Activated T-helper 1 cell treated with anti-CD3 and anti-CD28 coated beads, Interleukin-12 subunit alpha, Interleukin-12 subunit beta, Interleukin-2, Interleukin-4 antibody, amounts not matched to agents 30 ng/mL and 10 ng/mL and 1 ng/mL, durations not matched to agents 14 hours and 24 hours and 36 hours (primary cell): ENCODE measurements at places on chromosomes 1 and 21. TPM values are rescaled to one million over a fixed set of nuclear protein-coding genes. Genes with fewer than 3 reads are reported as not detected.

DNA sequence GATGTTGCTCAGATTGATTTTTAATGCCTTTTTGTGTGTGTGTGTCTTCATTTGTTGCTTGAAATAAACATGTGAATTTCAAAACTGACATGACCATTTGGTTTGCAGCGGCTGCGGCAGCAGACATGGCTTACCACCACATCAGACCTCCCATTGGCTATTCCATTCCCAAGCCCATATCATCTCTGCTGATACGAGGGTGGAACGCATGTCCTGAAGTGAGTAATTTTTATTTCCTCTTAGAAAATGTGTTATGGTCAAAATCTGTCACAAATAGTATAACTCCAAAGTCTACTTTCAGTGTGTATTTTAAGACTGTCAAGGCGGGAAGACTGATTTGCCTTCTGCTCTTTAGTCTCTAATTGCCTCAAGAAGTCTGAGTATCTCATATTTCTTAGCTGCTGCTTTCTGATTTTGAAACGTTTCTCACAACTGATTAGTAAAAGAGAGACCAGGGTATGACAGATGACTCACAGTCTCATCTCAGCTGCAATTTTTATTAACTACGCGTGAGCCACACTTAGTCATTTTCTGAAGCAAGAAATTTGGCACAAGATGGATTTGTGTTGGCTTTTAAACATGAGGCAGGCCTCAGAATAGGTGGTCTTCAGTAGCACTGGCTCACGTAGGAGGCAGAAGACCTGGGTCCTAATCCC, 49.0 kb downstream of the LRRC53 start:
- no peak overlapping the region for H3K27ac ChIP-seq
- no peaks in the 10 kb centered on the region for H3K36me3 ChIP-seq
- H3K4me1 ChIP-seq: no peaks in the 10 kb centered on the region

The PMVK gene
- 42.5 and 43.3 TPM in 2 replicates for total RNA-seq

DNA sequence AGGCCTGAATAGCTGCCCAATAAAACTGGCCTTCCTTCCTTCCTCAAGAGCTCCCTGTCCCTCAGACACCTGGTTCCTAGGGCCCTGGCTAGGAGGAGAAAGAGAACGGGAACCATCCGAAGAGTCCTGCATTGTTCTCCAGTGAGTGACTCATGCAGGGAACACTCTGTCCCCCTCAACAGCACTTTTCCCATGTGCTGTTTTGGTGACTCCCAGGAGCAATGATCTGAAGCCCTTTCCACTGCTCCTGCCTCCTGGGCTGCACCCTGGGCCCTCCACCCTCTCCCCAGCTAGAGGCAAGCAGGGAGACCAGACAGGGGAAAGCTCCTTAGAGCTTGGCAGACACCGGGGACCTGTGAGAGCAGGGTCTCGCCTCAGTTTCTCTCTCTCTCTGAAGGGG, 18.9 kb downstream of the TNNT2 start:
- no peak overlapping the region for H3K4me3 ChIP-seq
- H3K27me3 ChIP-seq: peaks cover 2% of the 10 kb centered on the region
- H3K4me1 ChIP-seq: no peaks in the 10 kb centered on the region
- no peaks in the 10 kb centered on the region for H3K36me3 ChIP-seq
- DNase-seq: no peak
- no peak overlapping the region for H3K27ac ChIP-seq

- H3K4me1 ChIP-seq: no peaks in the 10 kb centered on the region
- DNase-seq: no peak
- H3K4me3 ChIP-seq: no peak overlapping the region
- no peaks in the 10 kb centered on the region for H3K36me3 ChIP-seq
Measured at GRCh38 chr1:51968632-51969031, 21.9 kb downstream of the RAB3B start.

The VTCN1 gene
- not detected in 2 replicates for total RNA-seq

- H3K4me1 ChIP-seq: no peaks in the 10 kb centered on the region
- H3K27me3 ChIP-seq: peaks cover 2% of the 10 kb centered on the region
- no peak overlapping the region for H3K4me3 ChIP-seq
- peak; percentile 6 for DNase-seq
- no peak overlapping the region for H3K27ac ChIP-seq
- no peaks in the 10 kb centered on the region for H3K36me3 ChIP-seq
Measured at GRCh38 chr1:209248649-209249279, 334.8 kb upstream of the CAMK1G start.

GRCh38 chr1:110746644-110747259, 72.0 kb upstream of the KCNA3 start:
- peaks cover 28% of the 10 kb centered on the region for H3K27me3 ChIP-seq
- H3K4me3 ChIP-seq: no peak overlapping the region
- no peaks in the 10 kb centered on the region for H3K4me1 ChIP-seq
- no peak overlapping the region for H3K27ac ChIP-seq
- DNase-seq: peak; percentile 45

The GNG4 gene
- 103 and 109 TPM in 2 replicates for total RNA-seq

- H3K4me1 ChIP-seq: no peaks in the 10 kb centered on the region
- H3K4me3 ChIP-seq: peak within 1 kb of the TSS; percentile 19
- no peak within 1 kb of the TSS for H3K27ac ChIP-seq
- no peak for DNase-seq
- H3K27me3 ChIP-seq: peaks cover 65% of the 10 kb centered on the region
Measured at GRCh38 chr1:23217421-23218115, at the start of gene HTR1D. Gene HTR1D (minus strand): TSS chr1:23217502. CDS start chr1:23194219, 23,283 bp downstream.

DNA sequence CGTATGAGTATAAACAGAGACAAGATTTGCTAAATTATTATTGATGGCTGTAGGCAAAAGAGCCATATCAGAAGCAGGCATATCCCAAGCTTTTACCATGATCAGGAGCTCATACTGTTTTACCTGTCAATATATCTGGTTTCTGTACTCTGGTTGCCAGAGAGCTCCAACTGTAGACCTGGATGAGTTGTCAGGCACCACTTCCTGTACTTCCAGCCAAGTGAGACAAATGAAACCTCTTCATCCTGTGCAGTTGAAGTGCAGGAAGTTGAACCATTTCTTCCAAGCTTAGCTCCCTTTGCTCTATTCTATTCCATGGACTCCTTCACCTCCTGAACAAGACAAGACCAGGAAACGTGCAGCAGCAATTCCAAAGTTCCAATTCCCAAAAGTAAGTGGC, 115.6 kb downstream of the ZNF281 start:
- no peaks in the 10 kb centered on the region for H3K4me1 ChIP-seq
- no peak overlapping the region for H3K4me3 ChIP-seq
- DNase-seq: no peak
- no peak overlapping the region for H3K27ac ChIP-seq
- peaks cover 17% of the 10 kb centered on the region for H3K27me3 ChIP-seq

DNA sequence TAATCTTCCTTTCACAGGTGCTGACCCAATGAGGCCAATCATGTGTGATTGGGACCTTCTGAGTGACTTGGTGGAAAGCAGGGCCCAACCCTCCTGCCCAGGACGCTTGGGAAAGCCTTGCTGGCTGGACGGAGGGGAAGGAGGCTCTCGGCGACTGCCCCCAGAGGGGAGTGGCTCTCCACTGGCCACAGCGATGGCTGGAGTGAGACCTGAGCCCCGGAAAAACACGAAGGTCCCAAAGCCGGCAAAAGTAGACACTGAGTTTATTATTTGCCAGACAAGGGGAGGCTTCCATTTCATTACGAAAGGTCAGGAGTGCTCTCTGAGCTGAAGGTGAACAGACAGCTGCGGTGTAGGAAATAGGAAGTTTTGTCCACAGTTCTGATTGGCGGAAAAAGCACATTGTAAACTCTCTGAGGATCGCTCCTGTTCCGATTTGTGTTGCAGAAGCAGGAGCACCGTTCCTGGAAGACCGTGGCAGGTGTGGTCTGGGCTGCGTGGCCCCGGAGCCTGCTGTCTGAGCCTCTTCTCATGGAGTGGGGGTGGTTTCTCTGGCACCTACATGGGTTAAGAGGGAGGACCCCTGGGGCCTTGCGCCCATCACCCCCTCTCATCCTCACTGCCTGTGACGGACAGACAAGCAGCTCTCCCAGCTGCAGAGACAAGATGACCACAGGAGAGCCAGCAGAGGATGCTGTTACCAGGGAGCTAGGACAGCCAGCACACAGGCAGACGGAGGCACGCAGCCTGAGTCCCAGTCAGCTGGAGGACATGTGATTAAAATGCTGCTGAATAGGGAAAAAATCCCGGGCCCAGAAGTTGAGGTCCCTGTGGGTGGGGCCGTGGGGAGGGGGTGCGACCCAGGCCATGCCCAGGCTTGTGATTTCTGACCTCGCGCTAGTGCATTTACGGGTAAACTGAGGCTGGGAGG, 41.5 kb downstream of the KRTAP10-1 start:
- H3K4me1 ChIP-seq: no peaks in the 10 kb centered on the region
- H3K27me3 ChIP-seq: peaks cover 6% of the 10 kb centered on the region
- H3K36me3 ChIP-seq: no peaks in the 10 kb centered on the region
- no peak overlapping the region for H3K27ac ChIP-seq

DNA sequence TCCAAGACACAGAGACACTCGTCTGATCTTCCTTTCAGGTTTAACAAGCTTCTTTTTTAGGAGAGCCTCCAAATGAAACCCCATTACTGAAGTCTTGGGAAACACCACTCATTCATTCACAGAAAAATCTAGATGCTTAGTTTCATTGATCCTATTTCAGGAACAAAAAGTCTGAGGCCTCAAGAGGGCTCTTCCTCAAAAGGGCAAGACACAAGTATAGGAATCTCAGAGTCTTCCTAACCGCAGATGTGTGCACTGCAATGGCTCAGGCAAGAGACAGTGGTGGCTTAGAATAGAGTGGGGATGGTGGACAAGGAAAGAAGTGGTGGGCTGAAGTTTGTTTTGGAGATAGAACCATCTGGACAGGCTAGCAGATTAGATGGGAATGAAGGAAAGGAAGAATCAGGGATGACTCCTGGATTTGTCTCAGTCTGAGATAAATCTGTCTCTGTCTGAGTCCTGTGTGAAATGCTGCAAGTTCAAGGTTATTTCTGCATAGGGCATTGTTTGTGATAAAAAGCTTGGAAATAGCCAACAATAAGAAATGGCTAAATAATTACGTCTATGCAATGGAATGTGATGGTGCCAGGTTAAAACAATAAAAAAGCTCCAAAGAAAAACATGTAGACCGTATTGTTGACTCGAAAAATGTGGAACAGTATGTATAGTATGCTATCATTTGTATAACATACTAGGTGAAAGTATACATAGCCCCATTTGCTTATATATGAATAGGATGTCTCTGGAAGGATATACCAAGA, 8.9 kb upstream of the CTSE start:
- no peak overlapping the region for H3K4me3 ChIP-seq
- H3K27ac ChIP-seq: no peak overlapping the region
- H3K27me3 ChIP-seq: peaks cover 54% of the 10 kb centered on the region
- H3K4me1 ChIP-seq: peaks cover 17% of the 10 kb centered on the region

The WDR64 gene
- not detected in 2 replicates for total RNA-seq

DNA sequence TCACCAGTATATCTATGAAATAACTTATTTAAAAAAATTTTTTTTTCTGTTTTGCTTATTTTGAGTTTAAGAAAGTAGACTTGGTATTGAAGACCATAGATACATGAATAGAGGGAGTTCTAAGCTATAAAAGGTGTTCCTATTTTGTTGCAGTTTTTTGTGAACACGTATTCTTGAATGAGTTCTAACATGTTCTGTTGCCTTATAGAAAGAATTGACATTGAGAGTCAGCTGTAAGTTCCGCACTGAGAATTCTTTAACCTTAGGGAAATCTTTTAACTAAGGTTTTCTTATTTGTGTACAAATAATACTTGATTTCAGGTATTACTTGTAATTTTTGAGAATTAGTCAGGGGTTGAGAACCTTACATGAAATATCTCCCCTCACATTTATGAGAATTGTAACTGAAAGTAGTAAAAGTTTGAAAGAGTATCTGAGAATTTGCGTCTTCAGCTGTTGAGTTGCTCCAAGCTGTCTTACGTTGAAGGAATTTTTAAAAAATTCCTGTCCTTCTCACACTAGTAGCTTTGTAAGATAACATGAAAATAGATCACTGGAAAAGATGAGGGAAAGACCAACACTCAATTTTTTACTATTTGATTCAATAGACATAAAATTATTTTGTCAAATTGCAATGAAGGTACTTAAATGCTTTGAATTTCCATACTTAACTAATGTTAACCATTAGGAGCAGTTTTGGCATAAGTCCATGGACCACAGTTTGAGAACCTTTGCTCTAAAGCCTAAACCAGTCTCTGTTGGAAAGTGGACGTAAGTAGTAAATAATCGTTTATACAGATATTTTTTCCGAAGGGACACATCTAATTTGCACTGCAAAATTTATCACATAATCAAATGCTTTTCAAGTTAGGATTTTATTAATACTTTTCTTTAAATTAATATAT, 3.8 kb downstream of the DR1 start:
- peaks cover 56% of the 10 kb centered on the region for H3K4me1 ChIP-seq
- no peak for DNase-seq
- H3K27ac ChIP-seq: peak overlapping the region; percentile 74
- H3K4me3 ChIP-seq: peak overlapping the region; percentile 100
- H3K27me3 ChIP-seq: no peaks in the 10 kb centered on the region

- peaks cover 21% of the 10 kb centered on the region for H3K4me1 ChIP-seq
- peaks cover 63% of the 10 kb centered on the region for H3K36me3 ChIP-seq
- H3K27me3 ChIP-seq: no peaks in the 10 kb centered on the region
- DNase-seq: no peak
- H3K4me3 ChIP-seq: no peak overlapping the region
Measured at GRCh38 chr1:30950053-30950452, 41.5 kb upstream of the SDC3 start.

DNA sequence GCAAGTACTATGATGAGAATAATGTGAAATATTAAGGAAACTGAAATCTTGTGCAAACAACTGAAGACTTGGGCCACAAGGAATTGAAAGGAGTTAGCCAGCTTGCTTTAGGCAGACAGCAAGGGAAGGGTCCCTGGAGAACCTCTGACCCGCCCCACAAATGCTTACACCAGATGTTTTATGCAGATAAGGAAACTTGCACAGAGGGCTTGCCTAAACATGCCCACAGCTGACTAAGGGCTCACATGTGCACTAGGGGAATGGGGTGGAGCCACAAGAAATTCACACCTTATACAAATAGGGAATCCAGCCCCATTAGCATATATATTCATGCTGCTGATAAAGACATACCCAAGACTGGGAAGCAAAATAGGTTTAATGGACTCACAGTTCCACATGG, 86.1 kb upstream of the CYYR1 start:
- H3K27ac ChIP-seq: no peak overlapping the region
- no peaks in the 10 kb centered on the region for H3K4me1 ChIP-seq
- no peak for DNase-seq

DNA sequence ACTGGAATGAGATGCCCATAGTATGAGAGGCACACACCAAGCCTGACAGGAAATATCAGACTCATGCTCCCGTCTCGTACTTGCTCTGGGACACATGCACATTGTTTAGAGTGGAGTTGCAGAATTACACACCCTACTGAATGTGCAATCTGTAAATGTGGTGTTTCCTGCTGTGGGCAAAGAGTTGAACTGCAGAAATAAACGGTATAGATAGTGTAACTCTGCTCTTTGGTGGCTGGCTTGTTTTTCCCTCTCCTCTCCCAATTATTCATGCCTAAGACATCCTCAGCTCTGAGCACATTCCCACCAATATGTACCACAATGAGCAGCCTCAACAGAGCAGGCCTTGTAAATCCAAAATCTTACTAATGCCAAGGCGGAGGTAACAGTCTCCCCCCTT, 90.1 kb upstream of the DIRAS3 start:
- no peaks in the 10 kb centered on the region for H3K36me3 ChIP-seq
- H3K4me1 ChIP-seq: no peaks in the 10 kb centered on the region
- no peak overlapping the region for H3K27ac ChIP-seq
- H3K27me3 ChIP-seq: no peaks in the 10 kb centered on the region

The LENEP gene
- 1.5 and 1.8 TPM in 2 replicates for total RNA-seq

GRCh38 chr1:10498231-10498630, 23.5 kb downstream of the PEX14 start:
- no peak overlapping the region for H3K4me3 ChIP-seq
- H3K27ac ChIP-seq: peak overlapping the region; percentile 77
- DNase-seq: no peak
- no peaks in the 10 kb centered on the region for H3K27me3 ChIP-seq

The TSPAN1 gene
- not detected in 2 replicates for total RNA-seq

The RIPPLY3 gene
- total RNA-seq: 0.10 TPM in 2 replicates

The CDC20 gene
- total RNA-seq: 82.9 and 91.8 TPM in 2 replicates
